ENCODE measurements at places on chromosomes 4 and X. TPM values are rescaled to one million over a fixed set of nuclear protein-coding genes. Genes with fewer than 3 reads are reported as not detected.

NWD2 gene
- total RNA-seq = not detected

PDCL2 gene
- not detected for total RNA-seq

- DNase-seq = no peak
- H3K4me1 ChIP-seq = no peaks in the 10 kb centered on the region
- H3K27ac ChIP-seq = no peak overlapping the region
- no peaks in the 10 kb centered on the region for H3K27me3 ChIP-seq
These were observed 20.7 kb upstream of the MAB21L2 start for GRCh38 chr4:150561143-150561737.

DNA sequence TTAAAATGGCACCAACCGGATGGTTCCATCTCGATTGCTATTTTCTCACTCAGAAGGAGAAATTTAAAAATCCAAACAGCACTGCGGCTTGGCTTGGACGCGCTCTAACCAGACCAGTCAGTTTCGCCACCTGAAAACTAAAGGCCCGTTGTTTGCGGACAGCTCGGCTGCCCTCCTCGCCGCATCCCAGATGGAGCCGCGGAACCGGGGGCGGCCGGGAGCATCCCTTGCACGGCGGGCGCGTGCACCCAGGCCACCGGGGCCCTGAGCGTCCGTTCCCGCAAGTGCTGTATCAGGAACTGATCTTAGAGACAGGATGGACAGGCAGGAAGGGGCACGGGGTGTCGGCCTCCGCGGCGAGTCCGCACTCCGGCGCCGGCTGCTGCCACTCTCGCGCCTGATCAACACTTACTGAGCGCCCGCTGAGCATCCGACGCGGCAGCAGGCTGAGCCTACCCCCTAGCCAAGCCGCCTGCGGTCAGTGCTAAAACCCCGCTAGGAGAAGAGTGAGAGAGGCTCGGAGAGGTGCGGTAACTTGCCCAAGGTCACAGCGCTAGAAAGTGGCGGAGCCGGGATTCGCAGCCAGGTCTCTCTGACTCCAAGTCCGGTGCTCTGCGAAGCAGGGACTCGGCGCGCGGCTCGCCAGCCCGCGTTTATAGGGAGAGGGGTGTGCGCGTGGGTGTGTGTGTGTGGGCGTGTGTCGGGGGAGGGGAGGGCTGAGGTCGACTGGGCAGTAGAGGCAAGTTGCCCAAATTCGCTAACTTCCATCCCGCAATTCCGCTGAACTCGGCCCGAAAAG is at the start of gene CITED1:
Gene CITED1 (minus strand): TSS at position 629 of the 799 bp plus-strand sequence. CDS start 3,045 bp downstream, outside the sequence.
- H3K4me3 ChIP-seq = peak within 1 kb of the TSS; percentile 63
- no peaks in the 10 kb centered on the region for H3K36me3 ChIP-seq
- DNase-seq = no peak
- H3K27me3 ChIP-seq = peaks cover 67% of the 10 kb centered on the region

DNA sequence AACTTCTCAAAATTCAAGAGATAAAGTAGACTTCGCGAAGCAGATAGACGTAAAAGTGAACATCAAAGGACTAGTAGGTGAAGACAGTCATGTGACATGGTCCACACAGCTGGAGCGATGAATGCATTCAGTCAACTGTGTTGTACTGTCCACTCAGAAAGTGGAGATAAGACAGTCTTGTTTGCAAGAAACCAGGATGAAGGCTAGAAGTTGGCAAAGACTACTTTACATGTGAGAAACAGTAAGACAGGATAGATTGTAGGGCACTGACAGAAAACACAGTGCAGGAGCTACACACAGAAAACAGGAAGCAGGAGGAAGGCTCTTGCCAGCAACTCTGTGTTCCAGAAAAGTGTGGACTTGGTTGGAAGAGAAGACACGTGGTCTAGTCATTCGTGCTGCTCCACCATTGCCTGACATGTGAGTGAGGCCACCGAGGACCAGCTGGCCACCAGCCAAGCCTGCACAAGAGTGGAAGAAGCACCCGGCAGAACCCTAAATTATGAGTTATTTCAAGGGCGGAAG is 78.9 kb downstream of the FAT1 start:
- H3K36me3 ChIP-seq = no peaks in the 10 kb centered on the region
- no peaks in the 10 kb centered on the region for H3K4me1 ChIP-seq
- no peaks in the 10 kb centered on the region for H3K27me3 ChIP-seq
- H3K4me3 ChIP-seq = no peak overlapping the region
- DNase-seq = no peak

GRCh38 chr4:121913667-121914066 is 38.2 kb downstream of the TRPC3 start:
- H3K4me3 ChIP-seq = no peak overlapping the region
- H3K27me3 ChIP-seq = no peaks in the 10 kb centered on the region
- H3K36me3 ChIP-seq = no peaks in the 10 kb centered on the region
- H3K27ac ChIP-seq = no peak overlapping the region

Measured in activated CD4-positive, alpha-beta memory T cell treated with anti-CD3 and anti-CD28 coated beads, Interleukin-2, amount 10 ng/mL, durations not matched to agents 7 days and 5 days (primary cell).